ENCODE measurements at places on chromosomes 16 and 17. TPM values are rescaled to one million over a fixed set of nuclear protein-coding genes. Genes with fewer than 3 reads are reported as not detected.

DNA sequence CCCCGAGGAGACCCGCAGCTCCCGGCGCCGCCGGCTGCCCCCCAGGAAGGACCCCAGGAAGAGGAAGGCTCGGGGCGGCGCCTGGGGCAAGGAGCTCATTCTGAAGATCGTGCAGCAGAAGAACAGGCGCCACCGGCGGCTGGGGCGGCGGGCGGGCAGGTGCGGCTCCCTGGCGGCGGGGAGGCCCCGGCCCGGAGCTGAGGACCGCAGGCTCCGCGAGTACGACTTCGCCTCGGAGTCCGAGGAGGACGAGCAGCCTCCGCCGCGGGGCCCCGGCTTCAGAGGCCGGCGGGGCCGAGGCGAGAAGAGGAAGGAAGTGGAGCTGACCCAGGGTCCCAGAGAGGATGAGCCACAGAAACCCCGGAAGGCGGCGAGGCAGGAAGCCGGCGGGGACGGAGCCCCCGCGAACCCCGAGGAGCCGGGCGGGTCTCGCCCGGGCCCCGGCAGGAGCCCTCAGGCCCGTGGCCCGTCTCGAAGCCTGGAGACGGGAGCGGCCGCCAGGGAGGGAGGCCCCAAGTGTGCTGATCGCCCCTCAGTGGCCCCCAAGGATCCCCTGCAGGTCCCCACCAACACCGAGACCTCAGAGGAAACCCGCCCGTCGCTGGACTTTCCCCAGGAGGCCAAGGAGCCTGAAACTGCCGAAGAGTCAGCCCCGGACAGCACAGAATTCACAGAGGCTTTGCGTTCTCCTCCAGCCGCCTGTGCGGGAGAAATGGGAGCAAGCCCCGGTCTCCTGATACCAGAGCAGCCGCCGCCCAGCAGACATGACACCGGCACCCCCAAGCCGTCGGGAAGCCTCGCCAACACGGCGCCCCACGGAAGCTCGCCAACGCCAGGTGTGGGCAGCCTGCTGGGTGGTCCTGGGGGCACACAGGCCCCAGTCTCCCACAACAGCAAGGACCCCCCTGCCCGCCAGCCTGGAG lies 22.3 kb upstream of the ZFPM1 start:
- no peak for DNase-seq
- no peaks in the 10 kb centered on the region for H3K4me1 ChIP-seq
- no peak overlapping the region for H3K27ac ChIP-seq
- H3K27me3 ChIP-seq: no peaks in the 10 kb centered on the region

DNA sequence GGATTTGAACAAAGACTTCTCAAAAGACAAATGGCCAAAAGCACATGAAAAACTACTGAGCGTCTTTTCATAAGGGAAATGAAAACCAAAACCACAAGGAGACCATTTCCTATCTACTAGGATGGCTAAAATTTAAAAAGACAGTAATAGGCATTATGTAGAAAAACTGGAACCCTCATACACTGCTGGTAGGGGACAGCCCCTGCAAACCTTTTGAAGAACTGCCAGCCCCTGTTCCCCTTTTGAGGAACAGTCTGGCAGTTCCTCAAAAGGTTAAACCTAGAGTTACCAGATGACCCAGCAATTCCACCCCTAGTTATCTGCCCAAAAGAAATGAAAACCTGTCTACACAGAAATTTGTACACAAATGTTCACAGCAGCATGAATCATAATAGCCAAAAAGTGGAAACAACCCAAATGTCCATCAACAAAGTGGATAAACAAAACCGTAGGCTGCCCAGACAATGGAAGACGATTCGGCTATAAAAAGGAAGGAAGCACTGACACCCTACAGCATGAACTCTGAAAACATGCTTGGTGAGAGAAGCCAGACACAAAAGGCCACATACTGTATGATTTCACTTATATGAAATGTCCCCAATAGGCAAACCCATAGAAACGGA lies 22.9 kb downstream of the CDIP1 start:
- H3K4me1 ChIP-seq: no peaks in the 10 kb centered on the region
- DNase-seq: no peak
- no peak overlapping the region for H3K4me3 ChIP-seq
- no peak overlapping the region for H3K27ac ChIP-seq
- H3K27me3 ChIP-seq: no peaks in the 10 kb centered on the region
- peaks cover 3% of the 10 kb centered on the region for H3K36me3 ChIP-seq

GRCh38 chr17:82237746-82238471 lies 9.1 kb downstream of the SLC16A3 start:
- peak overlapping the region; percentile 87 for H3K27ac ChIP-seq
- peak overlapping the region; percentile 63 for H3K4me3 ChIP-seq
- peaks cover 10% of the 10 kb centered on the region for H3K36me3 ChIP-seq
- peaks cover 49% of the 10 kb centered on the region for H3K4me1 ChIP-seq
- DNase-seq: no peak

- peaks cover 4% of the 10 kb centered on the region for H3K27me3 ChIP-seq
- no peak for DNase-seq
- no peak overlapping the region for H3K27ac ChIP-seq
- H3K4me3 ChIP-seq: no peak overlapping the region
These were observed 203.5 kb upstream of the GOT2 start for GRCh38 chr16:58937661-58938060.

DNA sequence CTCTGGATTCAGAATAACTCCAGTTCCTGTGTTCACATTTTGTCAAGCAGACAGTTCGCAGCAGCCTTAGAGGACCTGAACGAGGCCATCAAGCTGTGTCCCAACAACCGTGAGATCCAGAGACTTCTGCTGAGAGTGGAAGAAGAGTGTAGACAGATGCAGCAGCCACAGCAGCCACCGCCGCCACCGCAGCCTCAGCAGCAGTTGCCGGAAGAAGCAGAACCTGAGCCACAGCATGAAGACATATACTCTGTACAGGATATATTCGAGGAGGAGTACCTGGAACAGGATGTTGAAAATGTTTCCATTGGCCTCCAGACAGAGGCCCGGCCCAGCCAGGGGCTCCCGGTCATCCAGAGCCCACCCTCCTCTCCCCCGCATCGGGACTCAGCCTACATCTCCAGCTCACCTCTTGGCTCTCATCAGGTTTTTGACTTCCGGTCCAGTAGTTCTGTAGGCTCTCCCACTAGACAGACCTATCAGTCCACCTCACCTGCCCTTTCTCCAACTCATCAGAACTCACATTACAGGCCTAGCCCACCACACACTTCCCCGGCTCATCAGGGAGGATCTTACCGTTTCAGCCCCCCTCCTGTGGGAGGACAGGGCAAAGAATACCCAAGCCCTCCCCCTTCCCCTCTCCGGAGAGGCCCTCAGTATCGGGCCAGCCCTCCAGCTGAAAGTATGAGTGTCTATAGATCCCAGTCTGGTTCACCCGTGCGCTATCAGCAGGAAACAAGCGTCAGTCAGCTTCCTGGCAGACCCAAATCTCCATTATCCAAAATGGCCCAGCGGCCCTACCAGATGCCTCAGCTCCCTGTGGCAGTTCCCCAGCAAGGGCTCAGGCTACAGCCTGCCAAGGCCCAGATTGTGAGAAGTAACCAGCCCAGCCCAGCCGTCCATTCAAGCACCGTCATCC lies 25.9 kb downstream of the CYB561 start:
- H3K4me3 ChIP-seq: no peak overlapping the region
- peaks cover 43% of the 10 kb centered on the region for H3K36me3 ChIP-seq
- H3K4me1 ChIP-seq: peaks cover 4% of the 10 kb centered on the region
- DNase-seq: no peak

The KRT27 gene
- total RNA-seq: not detected

DNA sequence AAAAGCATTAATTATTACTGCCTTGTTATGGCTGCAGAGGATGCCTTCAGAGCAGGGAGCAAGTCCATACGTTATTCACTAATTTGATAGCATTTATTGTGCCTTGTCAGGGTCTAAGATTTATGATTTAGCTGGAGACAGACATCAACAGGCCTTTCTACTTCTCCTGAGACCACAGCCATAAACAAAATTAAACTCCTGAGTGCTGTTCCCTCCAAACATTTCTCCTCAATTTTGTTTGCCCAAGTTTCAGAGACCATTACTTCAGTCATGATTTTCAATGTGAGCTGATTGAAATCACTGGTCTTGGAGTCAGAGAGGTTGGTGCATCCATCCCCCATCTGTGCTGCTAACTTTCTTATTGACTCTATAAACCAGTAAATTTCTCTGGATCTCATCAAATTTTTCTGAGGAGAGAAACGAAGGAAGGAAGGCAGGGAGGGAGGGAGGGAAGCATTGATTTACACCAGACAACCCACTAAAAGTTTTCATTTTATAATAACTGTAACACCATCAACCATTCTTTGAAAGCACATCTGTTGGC lies 423.6 kb upstream of the CDH11 start:
- H3K4me1 ChIP-seq: peaks cover 59% of the 10 kb centered on the region
- H3K27me3 ChIP-seq: no peaks in the 10 kb centered on the region
- H3K27ac ChIP-seq: peak overlapping the region; percentile 97
- peak overlapping the region; percentile 15 for H3K4me3 ChIP-seq

The ITGB4 gene
- total RNA-seq: 0.70 TPM

DNA sequence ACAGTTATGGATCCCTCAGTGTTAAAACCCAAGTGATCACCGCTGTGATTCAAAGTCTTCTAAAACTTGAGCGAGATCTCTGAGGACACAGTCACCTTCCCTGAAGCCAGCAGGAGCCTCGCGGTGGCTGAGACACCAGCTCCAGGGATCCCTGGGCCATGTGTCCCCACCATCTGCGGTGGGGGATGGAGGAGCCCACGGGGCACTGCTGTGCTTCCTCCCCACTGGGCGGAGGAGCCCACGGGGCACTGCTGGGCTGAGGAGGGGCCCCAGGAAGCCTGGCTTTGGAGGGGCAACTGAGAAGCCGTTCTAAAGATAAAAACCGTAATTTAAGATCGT lies 65.7 kb upstream of the METRNL start:
- peaks cover 14% of the 10 kb centered on the region for H3K4me1 ChIP-seq
- no peak overlapping the region for H3K27ac ChIP-seq
- H3K4me3 ChIP-seq: no peak overlapping the region
- H3K36me3 ChIP-seq: peaks cover 17% of the 10 kb centered on the region
- no peak for DNase-seq

The GGT6 gene
- not detected for total RNA-seq

GRCh38 chr16:67936880-67937605 lies 393 bp upstream of the PSMB10 start:
- peaks cover 12% of the 10 kb centered on the region for H3K36me3 ChIP-seq
- H3K27me3 ChIP-seq: peaks cover 41% of the 10 kb centered on the region
- H3K27ac ChIP-seq: peak overlapping the region; percentile 92

GRCh38 chr16:87493608-87494280 lies 920 bp upstream of the ZCCHC14 start:
- peak overlapping the region; percentile 89 for H3K4me3 ChIP-seq
- H3K27ac ChIP-seq: no peak overlapping the region
- peak; percentile 16 for DNase-seq
- H3K27me3 ChIP-seq: peaks cover 4% of the 10 kb centered on the region
- H3K4me1 ChIP-seq: peaks cover 43% of the 10 kb centered on the region

DNA sequence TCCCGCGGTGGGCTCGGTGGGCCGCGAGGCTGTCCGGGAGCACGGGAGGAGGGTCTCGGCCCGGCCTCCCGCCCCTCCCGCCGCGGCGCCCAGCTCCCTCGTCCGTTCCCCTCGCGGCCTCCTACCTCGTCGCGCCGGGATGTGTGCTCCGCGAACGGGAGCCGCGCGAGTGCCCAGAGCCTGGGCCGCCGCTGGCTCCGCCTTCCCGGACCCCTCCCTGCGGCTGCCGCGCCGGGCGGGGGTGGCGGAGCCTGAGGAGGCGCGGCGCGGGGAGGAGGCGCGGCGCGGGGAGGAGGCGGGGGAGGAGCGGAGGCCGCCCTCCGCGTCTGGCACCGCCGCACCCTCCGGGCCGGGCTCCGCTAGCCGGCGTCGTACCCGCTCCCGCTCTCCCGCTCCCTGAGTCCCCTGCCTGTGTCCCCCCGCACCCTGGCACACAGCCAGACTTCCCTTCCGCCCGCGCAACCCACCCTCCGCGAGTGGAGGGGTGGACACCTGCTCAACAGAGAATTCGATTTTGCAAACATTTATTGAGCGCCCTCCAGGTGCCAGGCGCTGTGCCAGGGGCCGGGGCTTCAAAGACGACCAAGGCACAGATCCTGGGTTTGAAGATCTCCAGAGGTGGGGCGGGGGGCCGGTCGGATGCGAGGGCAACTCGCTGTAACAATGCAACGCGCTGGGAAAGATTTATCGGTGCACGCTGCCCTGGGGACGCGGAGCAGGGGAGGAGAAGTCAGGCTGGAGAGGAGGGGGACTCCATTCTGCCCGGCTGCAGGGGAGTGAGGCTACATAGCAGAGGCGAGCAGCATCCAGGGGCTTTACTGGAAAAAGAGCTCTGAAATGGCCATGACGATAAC lies at the start of gene MPP3:
Gene MPP3 (minus strand): TSS at position 171 of the 854 bp plus-strand sequence. CDS start 1,240 bp downstream, outside the sequence.
- peak; percentile 23 for DNase-seq
- peaks cover 32% of the 10 kb centered on the region for H3K4me1 ChIP-seq
- peak within 1 kb of the TSS; percentile 88 for H3K4me3 ChIP-seq
- H3K27me3 ChIP-seq: peaks cover 7% of the 10 kb centered on the region
- H3K36me3 ChIP-seq: peaks cover 5% of the 10 kb centered on the region

- no peaks in the 10 kb centered on the region for H3K36me3 ChIP-seq
- DNase-seq: no peak
- no peak overlapping the region for H3K4me3 ChIP-seq
- peaks cover 11% of the 10 kb centered on the region for H3K4me1 ChIP-seq
- no peak overlapping the region for H3K27ac ChIP-seq
These were observed 30.4 kb upstream of the PITPNA start for GRCh38 chr17:1592751-1593629.

DNA sequence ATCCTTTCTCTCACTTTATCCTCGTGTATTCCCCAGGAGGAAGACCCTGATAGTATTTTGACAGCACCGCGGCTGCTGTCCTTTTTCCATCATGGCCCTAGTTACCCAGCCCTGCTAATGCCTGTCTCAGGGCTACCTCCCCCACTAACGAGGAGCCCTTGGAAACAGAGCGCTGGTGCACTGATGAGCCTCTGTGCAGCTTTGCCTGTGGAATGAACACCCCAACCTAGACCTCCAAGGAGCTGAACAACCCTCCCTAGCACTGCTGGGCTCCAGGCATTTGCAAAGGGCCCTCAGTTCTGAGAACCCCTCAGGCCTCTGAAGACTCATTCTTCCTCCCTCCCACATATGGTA lies 23.3 kb upstream of the CCL1 start:
- no peak overlapping the region for H3K27ac ChIP-seq
- DNase-seq: no peak
- no peak overlapping the region for H3K4me3 ChIP-seq
- H3K4me1 ChIP-seq: peaks cover 9% of the 10 kb centered on the region
- H3K27me3 ChIP-seq: peaks cover 4% of the 10 kb centered on the region

DNA sequence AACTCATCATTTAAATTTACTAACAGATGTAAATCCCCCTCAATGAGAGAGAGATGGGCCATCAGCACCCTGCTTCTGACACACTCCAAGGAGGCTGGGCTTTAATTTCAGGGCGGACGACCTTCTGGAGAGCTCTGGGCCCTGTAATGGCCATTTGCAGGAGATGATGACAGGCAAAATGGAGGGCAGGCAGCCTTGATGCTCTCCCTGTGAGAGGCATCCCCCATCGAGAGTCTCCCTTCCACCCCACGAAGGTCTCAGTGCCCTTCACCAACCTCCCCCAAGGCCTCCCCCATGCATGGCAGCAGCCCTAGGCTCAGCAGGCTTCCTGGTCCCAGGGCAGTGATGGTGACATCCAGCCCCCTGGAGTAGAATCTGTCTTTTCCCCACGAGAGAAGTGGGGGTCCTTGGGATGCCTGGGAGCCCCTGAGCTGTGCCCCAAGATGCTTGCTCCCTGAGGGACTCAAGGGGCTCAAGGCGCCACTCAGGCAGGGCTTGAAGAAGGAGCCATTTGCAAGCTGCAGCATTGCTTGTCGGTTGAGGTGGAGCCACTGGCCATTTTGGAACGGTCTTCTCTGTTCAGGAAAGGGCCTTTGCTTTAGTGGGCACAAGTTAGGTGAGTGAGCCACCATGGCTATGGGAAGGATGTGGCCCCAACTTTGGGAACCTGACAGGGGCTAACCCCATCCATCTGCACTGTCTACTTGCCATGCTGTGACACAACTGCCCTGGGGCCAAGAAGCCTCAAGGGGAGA lies 82.6 kb downstream of the C16orf78 start:
- no peak overlapping the region for H3K27ac ChIP-seq
- H3K4me3 ChIP-seq: no peak overlapping the region
- no peak for DNase-seq
- H3K4me1 ChIP-seq: no peaks in the 10 kb centered on the region
- H3K36me3 ChIP-seq: no peaks in the 10 kb centered on the region
